ENCODE measurements at places on chromosomes 13 and 19.

DNA sequence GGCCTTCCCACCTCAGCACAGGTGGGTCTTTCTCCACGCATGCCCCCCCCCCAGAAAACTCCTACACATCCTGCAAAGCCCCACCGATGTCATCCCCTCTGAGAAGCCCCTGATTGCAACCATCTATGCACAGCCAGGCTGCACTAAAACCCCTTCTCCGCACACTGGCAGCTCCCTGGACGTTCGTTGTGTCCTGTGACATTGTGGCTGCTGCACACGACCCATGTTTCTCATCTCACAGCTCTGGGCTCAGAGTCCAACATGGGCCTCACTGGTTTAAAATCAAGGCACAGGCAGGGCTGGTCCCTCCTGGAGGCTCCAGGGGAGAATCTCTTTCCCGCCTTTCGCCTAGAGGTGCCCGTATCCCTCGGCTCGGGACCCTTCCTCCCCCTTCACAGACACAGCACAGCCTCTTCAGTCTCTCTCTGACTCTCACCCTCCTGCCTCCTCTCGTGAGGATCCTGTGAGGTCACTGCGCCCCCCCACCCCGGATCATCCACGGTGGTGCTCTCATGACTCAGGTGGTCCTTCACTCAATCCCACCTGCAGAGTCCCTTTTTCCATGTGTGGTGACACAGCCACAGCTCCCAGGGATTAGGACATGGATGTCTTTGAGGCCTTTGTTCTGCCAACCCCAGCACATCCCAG is 71.2 kb downstream of the GADD45B start:
- no peak for DNase-seq

DNA sequence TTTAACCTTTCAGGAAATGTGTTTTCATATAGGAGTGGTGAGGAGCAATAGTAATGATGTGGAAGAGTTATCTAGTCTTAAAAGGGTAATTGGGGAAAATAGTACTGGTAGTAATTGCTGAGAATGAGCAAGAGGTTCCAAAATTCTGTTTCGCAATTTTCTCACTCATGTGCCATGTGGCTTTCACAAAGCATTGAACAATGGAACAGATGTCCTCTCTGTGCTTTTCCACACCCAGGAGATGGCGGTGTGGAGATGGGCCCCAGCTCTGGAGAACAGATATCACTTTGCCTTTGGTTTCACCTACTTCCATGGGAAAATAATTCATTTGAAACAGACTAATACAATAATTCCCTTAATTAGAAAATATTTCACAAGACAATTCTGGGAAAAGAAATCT is 170.0 kb upstream of the SLC10A2 start:
- peak; percentile 38 for DNase-seq

DNA sequence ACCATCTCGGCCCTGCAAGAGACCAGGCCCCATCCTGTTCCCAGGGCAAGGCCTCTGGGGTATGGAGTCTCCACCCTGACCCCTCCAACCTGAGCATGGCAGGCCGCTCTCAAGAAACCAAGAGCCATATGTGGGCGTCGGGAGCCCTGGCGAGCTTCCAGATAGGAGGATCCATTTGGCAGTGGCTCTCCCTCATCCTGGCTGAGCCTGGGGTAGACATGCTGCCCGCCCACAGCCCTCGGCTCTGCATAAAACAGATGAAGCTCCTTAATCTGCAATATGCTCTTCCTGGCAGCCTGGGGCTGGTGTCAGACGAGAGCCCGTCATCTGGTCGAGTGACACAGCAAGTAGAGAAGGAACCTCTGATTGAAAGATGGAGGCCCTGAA is 6.1 kb downstream of the ATP13A1 start:
- no peak for DNase-seq

- DNase-seq: no peak
Observed at GRCh38 chr13:96248103-96248502, 158.2 kb downstream of the HS6ST3 start.

DNA sequence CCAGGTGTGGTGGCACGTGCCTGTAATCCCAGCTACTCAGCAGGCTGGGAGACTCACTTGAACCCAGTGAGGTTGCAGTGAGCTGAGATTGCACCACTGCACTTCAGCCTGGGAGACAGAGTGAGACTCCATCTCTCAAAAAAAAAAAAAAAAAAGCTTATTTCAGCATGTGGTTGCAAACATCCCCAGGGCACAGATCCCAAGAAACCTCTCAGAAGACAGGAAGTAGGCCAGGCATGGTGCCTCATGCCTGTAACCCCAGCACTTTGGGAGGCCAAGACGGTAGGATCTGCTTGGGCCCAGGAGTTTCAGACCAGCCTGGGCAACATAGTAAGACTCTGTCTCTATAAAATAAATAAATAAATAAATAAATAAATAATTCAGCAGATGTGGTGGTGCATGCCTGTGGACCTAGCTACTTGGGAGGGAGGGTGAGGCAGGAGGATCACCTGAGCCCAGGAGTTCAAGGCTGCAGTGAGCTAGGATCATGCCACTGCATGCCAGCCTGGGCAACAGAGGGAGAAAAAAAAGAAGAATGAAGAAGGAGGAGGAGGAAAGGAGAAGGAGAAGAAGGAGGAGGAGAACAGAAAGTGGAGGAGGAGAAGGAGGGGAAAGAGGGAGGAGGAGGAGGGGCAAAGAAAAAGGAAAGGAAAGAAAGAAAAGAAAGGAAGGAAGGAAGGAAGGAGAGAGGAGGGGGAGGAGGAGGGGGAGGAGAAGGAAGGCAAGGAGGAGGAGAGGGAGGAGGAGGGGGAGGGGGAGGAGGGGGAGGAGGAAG is 4.3 kb upstream of the LRRC8E start:
- DNase-seq: peak; percentile 50

DNA sequence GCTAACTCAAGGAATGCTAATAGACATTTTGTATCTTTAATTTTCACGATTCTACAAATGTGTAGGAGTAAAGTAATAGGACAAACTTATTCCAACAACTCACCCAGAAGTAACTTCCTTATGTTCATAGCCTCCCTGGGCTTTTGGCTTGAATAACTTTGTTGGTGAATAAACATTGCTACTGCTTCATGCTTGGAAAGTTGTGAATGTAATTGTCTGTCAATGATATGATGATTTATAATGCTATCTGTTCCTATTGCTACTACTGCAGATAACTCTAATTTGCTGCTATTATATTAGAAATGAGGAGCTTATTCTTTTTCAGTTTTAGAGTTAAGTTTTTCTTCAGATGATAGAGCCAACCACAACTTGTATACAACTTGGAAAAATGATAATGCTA is 307.7 kb downstream of the PCDH9 start:
- DNase-seq: no peak

DNA sequence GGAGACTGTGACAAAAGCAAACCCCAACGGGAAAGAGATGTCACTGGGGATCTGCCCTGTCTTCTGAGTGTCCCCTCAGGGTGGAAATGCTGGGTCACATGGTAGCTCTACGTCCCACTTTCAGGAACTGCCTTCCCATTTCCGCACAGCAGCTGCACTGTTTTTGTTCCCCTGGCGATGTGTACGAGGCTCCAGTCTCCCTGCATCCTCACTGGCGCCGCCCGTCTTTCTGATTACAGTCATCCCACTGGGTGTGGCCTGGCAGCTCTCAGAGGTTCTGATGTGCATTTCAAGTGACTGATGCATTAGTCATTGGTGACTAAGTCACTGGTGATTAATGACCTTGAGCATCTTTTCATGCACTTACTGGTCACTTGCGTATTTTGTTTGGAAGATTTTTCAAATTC is 21.2 kb downstream of the PCID2 start:
- peak; percentile 100 for DNase-seq

DNA sequence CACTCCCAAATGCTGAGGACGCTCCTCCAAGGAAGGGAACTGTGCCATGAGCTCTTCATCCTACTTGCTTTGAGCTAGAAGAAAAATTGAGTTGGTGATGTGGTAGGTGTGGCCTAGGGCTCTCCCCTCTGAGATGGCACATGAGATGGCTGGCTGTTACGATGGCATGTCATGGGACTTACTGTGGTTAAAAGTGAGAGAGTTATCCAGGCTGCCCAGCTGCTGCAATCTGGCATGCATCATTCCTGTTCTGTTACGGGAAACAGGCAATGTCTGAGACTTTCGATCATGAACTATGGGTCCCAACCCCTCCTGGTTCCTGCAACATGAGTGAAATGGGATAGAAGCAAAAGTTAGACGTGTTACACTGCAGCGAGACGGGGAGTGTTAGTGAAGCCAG is 93.3 kb upstream of the SLC15A1 start:
- no peak for DNase-seq

GRCh38 chr13:24983094-24983493 is 112.8 kb upstream of the PABPC3 start:
- DNase-seq: no peak

GRCh38 chr13:95793781-95794180 is 116.8 kb downstream of the DNAJC3 start:
- no peak for DNase-seq

DNA sequence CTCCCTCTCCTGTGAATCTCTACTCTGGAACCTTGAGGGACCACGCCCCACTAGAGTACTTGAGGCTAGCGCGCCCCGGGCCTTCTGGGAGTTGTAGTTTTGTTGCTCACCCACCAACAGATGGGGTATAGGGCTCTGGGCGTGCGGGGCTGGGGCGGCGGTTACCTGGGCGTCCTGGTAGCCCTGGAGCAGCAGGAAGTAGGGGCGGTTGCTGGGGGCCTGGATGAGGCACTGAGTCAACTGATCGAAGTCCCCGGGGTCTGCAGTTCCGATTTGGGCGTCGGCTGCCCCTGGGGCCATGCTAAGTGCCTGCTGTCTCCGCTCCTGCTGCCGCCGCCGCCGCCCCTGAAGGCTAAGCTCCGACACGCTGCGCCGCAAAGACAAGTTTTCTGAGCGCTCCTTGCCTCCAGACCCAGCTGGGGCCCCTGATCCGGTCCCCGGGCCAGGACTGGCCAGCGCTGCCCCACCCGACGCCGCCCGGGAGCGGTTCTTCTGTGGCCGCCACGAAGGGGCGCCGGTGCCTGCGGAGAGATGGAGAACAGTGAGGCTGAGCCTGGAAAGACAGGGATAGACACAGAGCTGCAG is 5.3 kb downstream of the RASIP1 start:
- DNase-seq: no peak

DNA sequence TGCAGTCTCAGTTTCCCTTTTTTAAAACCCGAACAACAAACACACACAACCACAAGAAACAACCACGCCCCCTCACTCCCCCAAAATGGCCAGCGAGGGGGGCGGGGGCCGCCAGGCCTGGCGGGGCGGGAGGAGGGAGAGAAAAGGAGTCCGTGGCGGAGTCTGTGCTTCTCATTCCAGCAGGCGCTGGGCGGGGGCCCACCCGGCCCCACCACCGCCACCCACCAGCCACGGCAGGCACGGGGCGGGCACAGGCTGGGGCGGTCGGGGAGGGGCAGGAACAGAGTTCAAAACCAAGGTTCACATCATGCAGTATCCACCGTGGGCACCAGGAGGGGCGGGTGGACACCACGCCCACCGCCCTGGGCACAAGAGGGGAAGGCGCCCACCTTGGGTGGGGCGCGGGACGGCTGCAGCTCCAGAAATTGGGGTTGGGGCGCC is 12.9 kb downstream of the DPF1 start:
- DNase-seq: no peak

DNA sequence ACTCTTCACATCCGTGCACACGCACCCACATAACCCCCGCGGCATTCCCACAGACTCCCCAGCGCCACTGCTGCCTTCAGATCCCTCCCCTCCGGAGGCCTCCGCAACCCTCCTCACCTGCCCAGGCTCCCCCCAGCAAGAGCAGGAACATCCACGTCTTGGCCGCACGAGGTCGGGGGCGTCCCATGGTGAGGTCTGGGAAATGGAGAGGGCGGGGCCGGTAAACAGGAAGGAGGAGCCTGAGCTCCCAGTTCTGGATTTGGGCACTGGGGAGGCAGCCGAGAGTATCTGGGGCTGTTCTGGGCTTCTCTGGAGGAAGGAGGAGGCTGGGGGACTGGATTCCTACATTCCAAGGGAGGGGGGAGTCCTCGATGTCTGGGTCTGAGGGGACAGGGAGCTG is 423 bp downstream of the KLK8 start:
- no peak for DNase-seq

DNA sequence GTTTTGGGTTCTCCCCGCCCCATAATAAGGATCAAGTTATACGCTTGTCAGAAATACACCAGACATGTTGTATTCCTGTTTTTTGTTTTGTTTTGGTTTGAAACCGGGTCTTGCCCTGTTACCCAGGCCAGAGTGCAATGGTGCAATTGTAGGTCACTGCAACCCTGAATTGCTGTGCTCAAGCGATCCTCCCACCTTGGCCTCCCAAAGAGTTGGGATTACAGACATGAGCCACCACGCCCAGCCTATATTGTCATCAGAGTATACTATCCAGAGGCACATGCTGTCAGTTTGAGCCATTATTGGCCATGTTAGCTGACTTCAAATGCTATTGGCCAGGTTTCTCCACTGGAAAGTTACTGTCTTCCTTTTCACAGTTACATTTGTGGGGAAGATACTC is 9.8 kb downstream of the SAFB start:
- no peak for DNase-seq

DNA sequence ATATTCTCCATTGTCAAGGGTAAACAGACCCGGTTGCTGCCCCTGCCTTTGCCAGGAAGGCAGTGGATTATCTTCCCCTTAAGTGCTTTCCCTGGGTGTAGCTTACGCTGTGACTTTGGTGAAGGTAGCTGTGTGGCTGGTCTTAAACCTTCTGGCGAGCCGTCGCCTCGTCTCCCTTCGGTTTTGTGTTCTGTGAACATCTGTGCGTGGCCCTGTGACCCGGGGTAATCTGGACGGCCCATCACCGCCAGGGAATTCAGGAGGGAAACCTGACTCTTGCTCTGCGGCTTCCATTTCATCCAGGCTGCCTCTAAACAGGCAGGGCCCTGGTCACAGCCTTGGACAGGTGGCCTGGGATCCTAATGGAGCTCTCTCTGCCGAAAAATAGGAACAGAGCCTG is 78.7 kb downstream of the SHISA2 start:
- DNase-seq: no peak

- peak; percentile 58 for DNase-seq
Observed at GRCh38 chr13:82370316-82370715, 1512.0 kb downstream of the SLITRK1 start.

GRCh38 chr13:102599426-102600012 is 2.7 kb downstream of the TPP2 start:
- DNase-seq: no peak

DNA sequence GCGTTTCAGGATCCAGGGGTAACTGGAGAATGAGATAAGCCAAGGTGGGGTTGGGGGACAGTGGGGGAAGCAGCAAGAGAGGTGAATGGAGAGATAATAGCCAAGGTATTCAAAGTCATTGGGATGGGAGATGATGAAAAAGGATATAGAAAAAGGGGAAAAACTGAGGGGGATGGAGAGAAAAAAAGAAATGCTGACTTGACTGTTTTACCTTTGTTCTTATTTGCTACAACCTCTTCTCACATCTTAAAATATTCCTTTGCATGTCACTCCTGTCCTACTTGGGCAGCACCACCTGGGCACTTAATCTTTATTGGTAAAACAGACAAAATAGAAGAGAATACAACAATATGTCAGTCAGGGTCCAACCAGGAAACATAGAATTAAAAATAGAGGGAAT is 56.0 kb upstream of the FNDC3A start:
- no peak for DNase-seq

GRCh38 chr19:55670280-55671053 is 4.6 kb upstream of the EPN1 start:
- DNase-seq: no peak
